Activated CD4-positive, alpha-beta T cell treated with anti-CD3 and anti-CD28 coated beads for 4 hours (primary cell): ENCODE measurements at places on chromosomes 5 and 9.
A peak's percentile ranks its signal among the peaks of the same experiment; 100 is the strongest.

GRCh38 chr9:131963072-131964030, 116.3 kb downstream of the MED27 start:
- DNase-seq, result no peak

DNA sequence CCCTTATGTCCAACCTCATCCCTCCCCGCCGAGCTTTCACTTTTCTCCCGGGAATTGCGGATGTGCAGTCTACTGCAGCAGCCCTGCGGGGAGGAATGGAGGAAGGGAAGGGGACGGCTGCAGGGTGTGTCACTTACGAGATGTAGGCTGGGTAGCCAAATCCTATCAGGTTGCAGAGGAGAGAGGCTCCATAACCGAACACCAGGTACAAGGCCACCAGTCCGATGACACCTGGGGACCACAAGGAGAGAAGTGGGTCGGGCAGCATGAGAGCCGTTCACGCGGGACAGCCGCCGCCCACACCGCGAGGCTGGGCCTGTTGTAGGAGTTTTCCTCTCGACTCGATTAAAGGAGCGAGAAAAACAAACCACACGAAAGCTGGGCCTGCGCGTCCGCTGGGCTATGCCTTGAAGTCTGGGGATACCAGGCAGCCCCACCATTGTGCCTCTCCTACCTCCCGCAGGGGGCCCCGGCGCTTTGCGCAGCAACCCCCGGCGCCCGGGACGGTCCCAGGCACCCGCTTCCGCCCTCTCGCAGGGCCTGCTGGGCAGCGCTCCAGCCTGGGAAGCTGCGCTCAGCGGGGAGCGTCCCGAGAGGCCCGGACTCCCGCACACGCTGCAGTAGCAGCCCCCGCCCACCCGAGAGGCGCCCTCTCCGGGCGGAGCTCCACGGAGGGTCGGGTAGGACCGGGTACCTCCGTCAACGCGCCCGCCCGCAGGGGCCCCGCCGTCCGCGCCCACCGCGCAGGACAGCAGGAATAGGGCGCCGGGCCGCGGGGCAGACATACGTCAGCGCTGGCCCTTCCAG, 798 bp downstream of the REEP5 start:
- peak; percentile 40 for DNase-seq

- DNase-seq, result no peak
Observed at GRCh38 chr9:23825700-23826099, 340 bp downstream of the ELAVL2 start.

DNA sequence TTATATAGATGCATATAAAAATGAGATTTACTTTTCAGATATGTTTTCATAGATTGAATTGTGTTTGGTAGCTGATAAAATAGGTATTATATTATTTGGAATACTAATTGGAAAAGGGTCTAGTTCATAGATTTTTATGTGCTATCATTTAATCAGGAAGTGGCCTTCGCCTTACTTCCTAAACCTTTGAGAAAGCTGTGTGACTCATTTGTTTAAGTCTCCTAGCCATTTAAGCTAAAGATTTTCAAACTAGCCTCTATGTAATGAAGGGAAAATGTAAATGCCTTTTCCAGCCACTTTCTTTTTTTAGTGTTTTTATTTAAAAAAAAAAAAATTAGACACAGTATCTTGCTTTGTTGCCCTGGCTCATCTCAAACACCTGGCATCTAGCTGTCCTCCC, 97.5 kb downstream of the DMXL1 start:
- DNase-seq, result no peak

GRCh38 chr5:73625944-73626811, at the start of gene ARHGEF28:
Gene ARHGEF28, plus strand, starts transcription at chr5:73626196. Its CDS starts 58,656 bp downstream, at chr5:73684852.
- DNase-seq, result no peak

GRCh38 chr5:171816666-171817065, 31.0 kb downstream of the SMIM23 start:
- DNase-seq, result no peak

DNA sequence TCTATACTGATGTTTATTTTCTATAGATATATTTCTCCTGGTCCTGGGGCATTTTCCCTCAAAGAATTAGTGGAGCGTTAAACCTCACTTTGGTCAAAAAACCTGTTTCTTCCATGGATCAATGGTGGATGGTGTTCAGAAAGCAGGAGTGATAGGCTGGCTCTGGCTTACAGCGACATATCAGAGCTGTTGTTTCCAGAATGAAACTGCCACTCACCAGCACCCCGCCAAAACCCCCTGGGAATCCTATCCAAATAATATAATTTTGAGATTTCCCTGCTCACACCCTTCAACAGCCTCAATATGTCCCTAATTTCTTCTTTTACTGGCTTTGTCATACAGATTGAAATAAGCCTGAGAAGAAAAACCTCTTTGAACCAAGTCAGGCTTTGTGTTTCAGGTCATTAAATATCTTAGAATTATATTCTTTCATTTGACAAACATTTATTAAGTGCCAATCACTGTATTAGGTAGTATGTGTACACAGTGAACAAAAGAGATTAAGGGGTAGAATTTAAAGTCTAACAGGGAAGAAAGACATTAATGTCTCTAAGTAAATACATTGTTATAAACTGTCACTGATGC, 144.5 kb upstream of the GPR151 start:
- DNase-seq, result no peak

- no peak for DNase-seq
Observed at GRCh38 chr9:76245518-76245917, 148.7 kb downstream of the RFK start.

DNA sequence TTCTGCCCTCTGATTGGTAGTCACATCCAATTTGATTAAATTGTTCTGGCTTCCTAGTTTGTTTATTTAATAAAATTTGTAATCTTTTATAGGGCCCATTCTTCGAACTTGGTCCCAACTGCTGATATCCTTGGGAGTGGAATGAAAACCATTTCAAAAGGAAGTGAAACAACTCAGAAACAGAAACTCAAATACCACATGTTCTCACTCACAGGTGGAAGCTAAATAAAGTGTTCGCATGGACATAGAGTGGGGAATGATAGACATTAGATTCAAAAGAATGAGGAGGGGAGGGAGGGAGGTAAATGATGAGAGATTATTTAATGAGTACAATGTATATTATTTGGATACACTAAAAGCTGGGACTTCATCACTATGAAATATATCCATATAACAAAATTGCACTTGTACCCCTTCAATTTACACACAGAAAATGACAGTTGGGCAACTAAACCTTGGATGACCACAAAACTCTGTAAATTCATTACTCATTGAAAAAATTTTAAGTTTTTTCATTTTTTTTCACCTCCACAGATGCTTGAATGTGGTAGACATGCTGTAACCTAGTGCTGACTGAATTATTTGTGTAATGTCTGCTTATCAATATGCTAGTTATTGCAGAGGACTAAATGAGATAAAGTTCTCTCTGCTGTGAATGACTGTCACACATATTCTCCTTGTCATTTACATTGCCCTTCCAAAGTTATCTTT, 16.0 kb downstream of the ATP10B start:
- DNase-seq, result no peak
